ENCODE measurements at places on chromosomes 5 and 9. TPM values are rescaled to one million over a fixed set of nuclear protein-coding genes. Genes with fewer than 3 reads are reported as not detected.

DNA sequence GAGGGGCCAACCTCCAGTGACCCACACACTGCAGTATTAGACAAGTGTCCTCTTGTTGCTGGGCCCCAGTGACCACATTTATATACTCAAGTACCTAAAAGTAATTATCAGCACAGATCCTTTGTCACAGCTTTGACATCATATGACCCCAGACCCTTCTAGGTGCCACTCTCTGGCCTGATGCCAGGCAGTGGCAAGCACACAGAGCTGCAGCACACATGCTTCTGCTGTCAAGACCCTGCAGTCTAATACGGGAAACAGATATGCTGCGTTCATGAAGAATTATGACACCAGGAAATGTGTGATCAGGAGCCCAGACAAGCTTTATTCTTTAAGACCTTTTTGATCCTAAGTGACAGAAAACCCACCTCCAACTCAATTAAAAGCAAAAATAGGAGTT, 63.8 kb upstream of the AFAP1L1 start:
- DNase-seq, result no peak

- no peak for DNase-seq
These were observed 117.2 kb upstream of the LIFR start for GRCh38 chr5:38673671-38674071.

The SPEF2 gene
- polyA plus RNA-seq, result 1.7 TPM

The PFN3 gene
- not detected for polyA plus RNA-seq

- DNase-seq, result no peak
These were observed 525.1 kb downstream of the TAF11L14 start for GRCh38 chr5:18159331-18159730.

The TMEM252 gene
- polyA plus RNA-seq, result not detected

The PCDHA1 gene
- polyA plus RNA-seq, result not detected

The C6 gene
- 1.2 TPM for polyA plus RNA-seq

The IL3 gene
- not detected for polyA plus RNA-seq
